ENCODE measurements at places on chromosomes 5 and 9.

- DNase-seq, result peak; percentile 68
These were observed 378.6 kb downstream of the GADD45G start for GRCh38 chr9:89983411-89983810.

DNA sequence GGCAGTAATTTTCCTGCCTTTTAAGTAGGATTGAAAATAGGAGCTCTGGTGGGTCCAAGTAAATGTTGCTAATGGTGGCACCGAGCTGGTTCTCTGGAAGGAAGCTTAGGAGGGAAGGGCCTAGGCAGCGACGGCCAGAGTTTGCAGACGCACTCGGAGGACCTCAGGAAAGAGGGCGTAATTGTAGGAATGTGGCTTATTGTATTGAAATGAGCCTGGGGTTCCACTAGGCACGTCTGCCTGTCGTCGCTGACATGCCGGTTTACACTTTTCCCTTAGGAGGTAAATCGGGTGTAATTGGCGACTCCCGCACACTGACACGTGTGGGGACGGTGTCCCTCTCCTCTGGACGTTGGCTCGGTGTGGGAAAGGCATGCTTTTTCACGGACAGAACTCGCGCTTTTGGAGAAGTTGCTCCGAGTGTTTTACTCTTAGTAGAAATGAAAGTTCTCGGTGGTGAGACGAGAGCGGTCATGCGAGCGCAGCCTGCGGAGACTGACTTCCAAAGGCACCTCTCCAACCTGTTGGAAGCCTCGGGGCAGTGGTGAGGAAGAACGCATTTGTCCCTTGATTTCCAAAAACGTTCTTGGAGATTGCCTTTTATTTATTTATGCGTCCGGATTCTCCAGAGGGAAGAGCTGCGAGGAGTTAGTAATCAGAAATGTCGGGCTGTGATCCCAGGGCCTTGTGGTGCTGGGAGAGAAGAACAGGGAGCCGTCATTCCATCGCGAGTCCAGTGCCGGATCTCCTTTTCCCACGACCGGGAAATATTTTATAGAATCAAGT, 1.3 kb downstream of the NR4A3 start:
- DNase-seq, result peak; percentile 47

- DNase-seq, result no peak
These were observed 80.5 kb downstream of the CFAP90 start for GRCh38 chr5:7770436-7770835.

DNA sequence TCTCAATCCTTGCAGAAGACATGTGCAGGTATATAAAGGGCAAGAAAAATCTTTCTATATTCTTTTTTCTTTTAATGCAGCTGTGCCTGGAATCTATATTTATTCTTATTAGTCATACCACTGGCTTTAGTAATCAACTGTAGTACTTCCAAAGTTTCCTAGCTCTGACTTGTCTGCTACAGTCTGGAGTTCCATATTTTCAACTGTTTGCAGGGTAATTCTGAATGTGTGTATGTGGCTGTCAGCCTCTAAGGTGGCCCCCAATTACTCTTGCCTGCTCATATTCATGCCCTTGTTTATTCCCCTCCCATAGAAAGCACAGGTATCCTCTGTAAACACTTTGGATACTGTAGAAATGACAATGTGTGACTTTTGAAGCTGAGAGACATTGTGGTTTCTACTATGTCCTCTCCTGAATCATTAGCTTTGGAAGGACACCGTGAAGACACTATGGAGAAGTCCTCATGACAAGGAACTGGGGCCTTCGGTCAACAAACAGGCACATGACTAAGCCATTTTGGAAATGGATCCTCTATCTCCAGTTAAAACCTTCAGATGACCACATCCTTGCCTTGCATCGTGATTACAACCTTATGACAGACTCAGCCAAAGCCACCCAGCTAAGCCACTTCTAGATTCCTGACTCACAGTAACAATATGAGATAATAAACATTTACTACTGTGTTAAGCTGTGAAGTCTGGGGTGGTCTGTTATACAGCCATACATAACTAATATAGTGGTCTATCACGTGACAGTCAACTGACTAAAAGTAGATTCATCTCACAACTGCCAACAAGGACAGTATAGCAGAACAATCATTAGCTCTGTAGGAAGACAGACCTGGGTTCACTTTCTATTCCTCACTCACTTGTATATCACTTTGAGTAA, 49.5 kb upstream of the SUSD1 start:
- DNase-seq, result peak; percentile 82

DNA sequence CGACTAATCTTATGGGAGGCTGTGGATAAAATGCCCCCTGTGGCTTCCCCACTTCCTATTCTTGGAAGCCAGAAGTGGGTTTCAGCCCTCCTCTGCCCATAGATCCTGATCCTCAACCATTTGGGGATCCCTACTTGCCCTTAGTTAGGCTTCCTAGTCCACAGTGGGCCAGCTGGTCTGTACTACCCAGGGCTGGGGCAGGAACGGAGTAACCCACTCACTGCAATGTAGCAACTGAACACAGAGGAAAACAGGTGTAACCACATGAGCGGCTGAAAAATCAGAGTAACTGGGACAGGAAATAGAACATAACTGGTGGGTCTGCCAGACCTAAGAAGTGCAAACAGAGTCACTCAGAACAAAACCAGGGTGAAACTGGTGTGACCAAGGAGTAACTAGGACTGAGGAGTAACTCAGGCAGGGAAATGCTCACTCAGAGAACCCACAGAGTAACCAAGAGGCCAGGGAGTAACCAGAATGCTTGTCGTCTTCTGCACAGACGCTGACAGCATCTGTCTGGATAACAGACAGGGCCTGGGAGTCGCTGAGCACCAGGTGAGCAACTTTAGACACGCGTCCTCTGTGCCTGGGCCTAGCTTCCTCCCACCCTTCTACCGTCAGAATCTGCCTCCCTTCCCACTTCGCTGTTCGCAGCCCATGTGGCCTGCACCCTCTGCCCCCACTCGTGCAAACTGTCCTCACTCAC, 1.0 kb downstream of the AQP3 start:
- no peak for DNase-seq

- DNase-seq, result no peak
These were observed 642 bp downstream of the SV2C start for GRCh38 chr5:76083555-76084495.

- DNase-seq, result peak; percentile 53
These were observed 37.3 kb downstream of the FBXW2 start for GRCh38 chr9:120755810-120756434.
